ENCODE measurements at places on chromosomes 12 and 14.

DNA sequence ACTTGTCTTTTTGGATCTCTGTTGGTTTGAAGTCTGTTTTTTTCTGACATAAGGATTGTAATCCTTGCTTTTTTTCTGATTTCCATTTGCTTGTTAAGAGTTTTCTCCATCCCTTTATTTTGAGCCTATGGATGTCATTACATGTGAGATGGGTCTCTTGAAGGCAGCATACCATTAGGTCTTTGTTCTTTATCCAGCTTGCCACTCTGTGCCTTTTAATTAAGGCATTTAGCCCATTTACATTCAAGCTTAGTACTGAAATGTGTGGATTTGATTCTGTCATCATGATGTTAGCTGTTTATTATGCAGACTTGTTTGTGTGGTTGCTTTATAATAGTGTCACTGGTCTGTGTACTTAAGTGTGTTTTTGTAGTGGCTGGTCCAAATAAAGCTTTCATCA is 100.0 kb downstream of the CCDC91 start:
- DNase-seq = no peak

GRCh38 chr12:68498736-68499135 is 112.0 kb upstream of the RAP1B start:
- no peak for DNase-seq

DNA sequence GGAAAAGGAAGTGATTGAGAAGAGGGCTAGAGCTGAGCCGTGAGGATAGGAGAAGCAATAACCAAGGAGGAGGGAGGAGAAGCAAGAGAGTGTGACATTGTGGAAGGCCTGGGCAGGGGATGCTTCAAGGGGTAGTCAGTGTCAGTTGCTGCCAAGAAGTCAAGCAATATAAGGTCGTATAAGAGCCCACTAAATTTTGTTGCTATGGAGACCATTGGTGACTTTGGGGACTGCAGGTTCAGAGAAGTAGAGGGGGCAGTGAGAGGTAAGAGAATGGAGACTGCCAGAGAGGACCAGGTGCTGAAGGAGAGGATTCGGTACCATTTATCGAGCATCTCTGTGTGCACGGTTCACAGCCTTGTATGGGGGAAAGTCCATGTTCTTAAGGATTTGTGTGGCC is 3.1 kb upstream of the ATXN3 start:
- no peak for DNase-seq

DNA sequence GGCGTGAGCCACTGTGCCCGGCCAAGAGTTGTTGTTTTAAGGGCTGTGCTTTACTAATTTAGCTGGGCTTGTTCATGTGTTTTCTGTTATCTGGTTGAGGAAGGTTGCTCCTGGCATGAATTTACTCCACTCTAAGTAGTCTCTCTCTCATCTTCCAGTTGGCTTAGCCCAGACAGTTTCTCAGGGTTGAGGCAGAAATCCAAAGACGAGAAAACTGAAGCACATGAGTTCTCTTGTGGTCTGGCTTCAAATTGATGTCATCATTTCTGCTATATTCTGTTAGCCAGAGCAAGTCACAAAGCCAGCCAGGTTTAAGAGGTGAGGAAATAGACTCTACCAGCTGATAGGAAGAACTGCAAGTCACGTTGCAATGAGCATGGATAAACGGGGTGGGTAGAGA is 57.9 kb downstream of the E2F7 start:
- DNase-seq = no peak

DNA sequence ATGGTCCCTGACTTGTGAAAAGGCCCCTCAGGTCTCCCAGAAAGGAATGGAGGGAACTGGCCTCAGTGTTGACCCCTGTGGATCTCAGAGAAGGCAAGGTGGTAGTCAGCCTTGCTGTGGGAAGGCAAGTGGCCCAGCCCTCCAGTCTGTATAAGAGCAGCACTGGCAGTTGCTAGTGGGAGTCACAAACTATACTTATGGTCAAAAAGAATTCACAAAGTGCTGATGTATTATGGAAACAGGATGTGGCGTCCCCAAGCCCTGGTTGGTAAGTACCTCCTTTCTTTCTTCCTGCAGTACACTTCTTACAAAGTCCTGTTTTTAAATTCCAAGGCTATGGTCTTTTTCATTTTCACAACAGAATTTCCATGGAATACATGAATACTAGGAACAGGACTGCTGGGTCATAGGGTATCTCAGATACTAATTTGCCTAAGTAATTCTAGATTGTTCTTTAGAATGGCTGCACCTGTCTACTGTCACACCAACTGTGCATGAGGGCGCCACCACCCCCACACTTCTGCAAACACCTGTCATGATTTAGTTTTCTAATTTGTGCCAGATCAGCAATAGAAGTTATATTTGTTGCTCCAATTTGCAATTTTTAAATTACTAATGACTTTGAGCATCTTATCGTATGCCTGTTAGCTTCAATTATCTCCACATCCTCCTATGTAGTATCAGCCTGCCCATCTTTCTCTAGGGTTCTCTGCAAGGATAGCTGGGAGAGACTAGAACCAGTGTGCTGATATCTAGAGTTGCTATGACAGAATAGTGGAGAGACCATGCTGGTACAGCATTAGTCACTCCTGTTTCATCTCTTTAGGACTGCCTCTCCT is 40.7 kb upstream of the TMEM263 start:
- DNase-seq = no peak

DNA sequence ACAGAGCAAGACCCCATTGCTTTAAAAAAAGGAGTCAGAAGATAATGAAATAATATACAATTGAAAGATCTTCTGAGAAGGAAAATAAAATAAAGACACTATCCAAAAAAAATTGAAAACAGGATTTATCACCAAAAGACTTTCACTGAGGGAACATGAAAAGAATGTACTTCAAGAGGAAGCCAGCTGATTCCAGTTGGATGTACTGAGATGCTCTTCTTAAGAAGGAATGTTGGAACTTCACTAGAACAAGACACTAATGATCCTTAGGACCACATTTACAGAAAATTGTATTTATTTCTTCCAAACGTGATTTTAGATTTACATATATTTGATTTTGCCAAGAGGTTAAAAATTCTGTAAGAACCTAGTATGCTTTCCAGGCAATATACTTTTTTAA is 65.6 kb upstream of the CNOT2 start:
- DNase-seq = no peak

GRCh38 chr12:31368666-31369361 is 42.9 kb upstream of the SINHCAF start:
- no peak for DNase-seq

- DNase-seq = no peak
Measured at GRCh38 chr14:90319173-90319572, 12.6 kb downstream of the NRDE2 start.

- no peak for DNase-seq
Measured at GRCh38 chr12:116474331-116474730, 84.8 kb upstream of the MAP1LC3B2 start.

DNA sequence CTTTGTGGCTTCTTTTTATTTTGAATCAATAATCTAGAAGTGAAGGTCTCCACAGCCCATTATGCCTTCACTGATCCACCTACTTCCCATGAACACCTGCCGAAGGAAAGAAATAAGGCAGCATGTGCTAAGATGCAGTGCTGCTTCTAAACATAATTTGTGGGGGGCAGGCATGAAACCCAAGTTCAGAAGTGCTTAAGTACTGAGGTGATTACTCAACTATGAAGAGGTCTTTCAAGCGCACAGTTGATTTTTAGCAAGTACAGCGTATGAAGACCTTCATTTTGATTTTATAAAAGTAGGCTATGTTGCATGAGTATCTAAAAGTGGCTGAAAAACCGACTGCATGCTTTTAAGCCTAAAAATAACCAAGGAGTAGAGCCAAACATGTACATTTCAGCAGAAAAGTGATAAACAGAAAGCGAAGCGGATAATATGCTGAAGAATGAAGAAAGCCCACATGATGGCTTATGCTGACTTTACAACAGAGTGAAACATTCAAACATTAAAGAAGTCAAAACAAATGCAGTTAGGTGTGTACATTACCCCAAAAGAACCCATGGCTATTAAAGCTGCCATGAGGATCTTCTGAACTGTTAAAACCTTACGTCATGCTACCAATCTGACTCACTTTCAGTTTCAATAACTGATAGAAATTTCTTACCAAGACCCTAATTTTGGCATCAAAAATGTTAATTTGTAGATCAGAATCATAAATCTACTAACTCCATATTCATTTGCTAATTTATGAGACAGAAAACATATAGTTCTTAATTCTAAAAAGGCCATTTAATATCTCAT is 29.3 kb downstream of the KICS2 start:
- DNase-seq = no peak

- DNase-seq = no peak
Measured at GRCh38 chr12:98439471-98439951, 75.9 kb upstream of the TMPO start.

- DNase-seq = no peak
Measured at GRCh38 chr14:24310265-24310645, 315 bp downstream of the LTB4R2 start.

DNA sequence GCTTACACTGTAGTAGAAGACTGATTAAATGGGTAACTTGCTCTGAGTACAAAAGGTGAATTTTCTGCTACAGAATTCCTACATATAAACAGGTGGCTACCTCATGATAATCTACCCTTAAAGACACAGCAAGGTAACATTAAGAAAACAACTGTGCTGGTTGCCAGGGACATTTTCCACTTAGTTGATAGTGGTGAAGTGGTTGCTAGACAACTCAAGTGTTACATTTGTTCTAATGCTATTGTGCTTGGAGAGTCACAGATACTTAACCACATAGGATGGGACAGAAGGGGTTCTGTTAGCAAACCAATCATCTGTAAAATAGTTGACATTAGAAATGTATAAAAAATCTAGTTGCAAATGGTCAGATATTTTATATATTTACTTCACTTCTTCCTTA is 870.3 kb upstream of the SEL1L start:
- no peak for DNase-seq

GRCh38 chr12:128592220-128592744 is 231.5 kb downstream of the SLC15A4 start:
- DNase-seq = no peak

DNA sequence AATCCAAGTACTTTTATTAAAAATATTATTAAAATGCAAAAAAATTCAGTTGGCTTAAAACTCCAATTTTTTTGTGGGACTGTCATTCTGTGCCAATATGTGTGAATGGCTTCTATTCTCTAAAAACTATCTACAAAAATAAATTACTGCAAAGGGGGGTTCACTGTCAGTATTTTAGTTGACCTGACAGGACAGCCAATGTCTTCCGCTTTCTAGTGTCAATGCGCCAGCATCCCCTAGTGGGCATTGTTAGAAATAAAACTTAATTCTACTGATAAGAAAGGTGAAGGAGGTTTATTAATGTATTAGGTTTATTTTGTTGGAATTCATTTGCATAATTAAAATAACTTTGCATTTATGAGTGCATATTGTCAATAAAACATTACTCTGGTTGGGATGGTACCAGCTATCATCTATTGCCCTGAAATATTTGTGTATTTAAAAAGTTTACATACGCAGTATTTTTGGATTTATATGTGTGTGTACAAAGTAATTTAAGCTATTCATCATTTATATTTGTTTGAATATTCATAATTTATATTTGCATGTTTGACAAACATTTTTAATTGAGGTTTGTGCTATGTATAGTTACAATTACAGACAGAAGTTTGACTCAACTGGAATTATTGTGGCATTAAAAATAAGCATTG is 527.2 kb downstream of the FLRT2 start:
- DNase-seq = peak; percentile 47

- DNase-seq = no peak
Measured at GRCh38 chr12:93297032-93297431, 80.7 kb upstream of the NUDT4 start.

Data from stimulated activated CD4-positive, alpha-beta T cell treated with anti-CD3 and anti-CD28 coated beads, Interleukin-2, amount 100 ng/mL, for 24 hours (primary cell).